ENCODE measurements at places on chromosomes 12 and 14.

GRCh38 chr14:98751110-98751509 is 520.9 kb downstream of the BCL11B start:
- no peak for DNase-seq

- no peak for DNase-seq
Measured at GRCh38 chr14:30988509-30988908, 36.9 kb upstream of the AP4S1 start.

DNA sequence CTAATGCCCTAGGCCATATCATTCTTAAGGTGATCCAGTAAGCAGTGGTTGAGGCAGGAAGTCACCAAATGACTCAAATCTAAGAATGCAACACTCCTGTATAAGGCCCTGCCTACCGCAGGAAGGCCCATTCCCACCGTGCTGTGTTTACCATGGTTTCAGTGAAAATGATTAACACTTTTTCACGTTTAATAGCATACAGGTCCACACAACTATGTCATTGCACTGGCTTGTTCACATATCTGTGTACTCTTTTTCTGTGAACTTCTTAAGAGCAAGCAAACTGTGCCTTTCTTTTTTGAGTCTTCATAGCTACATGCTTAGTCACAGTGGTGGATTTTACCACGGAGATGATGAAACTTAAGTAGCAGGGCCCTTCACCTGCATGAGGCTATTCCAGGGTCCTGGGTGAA is 214.9 kb downstream of the CNTN1 start:
- DNase-seq = no peak

DNA sequence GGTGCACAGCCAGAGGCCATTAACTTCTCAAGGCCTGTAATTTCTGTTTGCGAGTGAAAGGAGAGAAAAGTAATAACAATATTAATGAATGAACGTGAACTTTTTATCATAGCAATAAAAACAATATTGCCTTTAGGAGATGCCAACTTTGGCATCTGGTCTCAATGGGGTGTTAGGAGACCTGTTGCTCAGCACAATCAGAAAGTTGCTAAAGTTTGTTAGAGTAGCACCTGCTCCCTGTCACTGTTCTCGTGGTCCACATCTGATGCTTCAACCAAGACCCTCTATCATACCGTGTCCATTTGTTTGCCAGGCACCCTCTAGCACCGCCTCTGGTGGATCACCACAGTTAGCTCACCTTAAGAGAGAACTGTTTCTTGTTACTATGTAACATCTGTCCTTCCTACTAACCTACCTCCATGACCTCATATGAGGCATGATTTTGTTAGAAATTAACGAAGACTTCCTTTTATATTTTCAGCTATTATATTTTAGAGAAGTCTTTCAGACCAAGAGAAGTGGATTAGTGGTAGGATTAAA is 12.5 kb upstream of the CLEC4E start:
- DNase-seq = no peak

GRCh38 chr12:110280392-110280778 is 662 bp upstream of the ATP2A2 start:
- DNase-seq = peak; percentile 30

GRCh38 chr14:24612196-24612595 is 2.7 kb upstream of the GZMH start:
- no peak for DNase-seq

GRCh38 chr12:40946612-40947194 is 241.4 kb upstream of the PDZRN4 start:
- DNase-seq = no peak

- DNase-seq = no peak
Measured at GRCh38 chr14:80055226-80055625, 156.1 kb downstream of the DIO2 start.

GRCh38 chr14:93207468-93208308 is 632 bp downstream of the UBR7 start:
- no peak for DNase-seq

- DNase-seq = no peak
Measured at GRCh38 chr14:64971943-64972791, at the start of gene RAB15. Gene RAB15 (minus strand): TSS chr14:64972336. CDS start chr14:64972076, 260 bp downstream.

DNA sequence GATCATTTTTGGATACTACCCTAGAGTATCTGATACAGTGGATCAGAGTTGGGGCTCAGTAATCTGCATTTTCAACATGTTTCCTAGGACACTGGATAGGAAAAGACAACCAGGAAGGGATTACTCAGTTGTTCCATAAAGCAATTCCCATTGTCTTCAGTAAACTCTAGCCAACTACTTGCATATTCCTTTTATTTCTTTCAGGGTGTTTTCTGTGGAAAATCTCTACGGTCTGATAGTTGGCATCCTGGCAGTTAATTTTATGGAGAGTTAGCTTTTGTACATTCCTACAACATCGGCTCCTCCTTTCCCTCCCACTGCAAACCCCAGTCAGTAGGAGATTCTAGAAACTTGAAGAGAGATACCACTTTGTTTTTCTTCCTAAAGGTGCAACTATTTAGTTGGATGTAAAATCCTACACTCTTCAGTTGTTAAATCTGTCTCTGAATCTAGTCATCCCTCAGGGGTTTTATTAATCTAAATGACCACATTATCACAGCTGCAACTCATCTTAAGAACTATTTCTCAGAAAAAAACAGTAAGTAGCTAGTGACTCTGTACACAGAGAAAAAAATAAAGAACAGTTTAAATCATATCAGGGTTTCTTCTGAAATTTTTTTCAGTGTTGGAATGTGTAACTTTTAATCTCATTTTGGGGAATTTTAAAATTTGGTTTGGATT is 103.9 kb downstream of the PDE3A start:
- no peak for DNase-seq

- DNase-seq = no peak
Measured at GRCh38 chr12:102480406-102480805, at the start of gene IGF1. Gene IGF1 (minus strand): TSS chr12:102480563. CDS start chr12:102480381, 182 bp downstream.

DNA sequence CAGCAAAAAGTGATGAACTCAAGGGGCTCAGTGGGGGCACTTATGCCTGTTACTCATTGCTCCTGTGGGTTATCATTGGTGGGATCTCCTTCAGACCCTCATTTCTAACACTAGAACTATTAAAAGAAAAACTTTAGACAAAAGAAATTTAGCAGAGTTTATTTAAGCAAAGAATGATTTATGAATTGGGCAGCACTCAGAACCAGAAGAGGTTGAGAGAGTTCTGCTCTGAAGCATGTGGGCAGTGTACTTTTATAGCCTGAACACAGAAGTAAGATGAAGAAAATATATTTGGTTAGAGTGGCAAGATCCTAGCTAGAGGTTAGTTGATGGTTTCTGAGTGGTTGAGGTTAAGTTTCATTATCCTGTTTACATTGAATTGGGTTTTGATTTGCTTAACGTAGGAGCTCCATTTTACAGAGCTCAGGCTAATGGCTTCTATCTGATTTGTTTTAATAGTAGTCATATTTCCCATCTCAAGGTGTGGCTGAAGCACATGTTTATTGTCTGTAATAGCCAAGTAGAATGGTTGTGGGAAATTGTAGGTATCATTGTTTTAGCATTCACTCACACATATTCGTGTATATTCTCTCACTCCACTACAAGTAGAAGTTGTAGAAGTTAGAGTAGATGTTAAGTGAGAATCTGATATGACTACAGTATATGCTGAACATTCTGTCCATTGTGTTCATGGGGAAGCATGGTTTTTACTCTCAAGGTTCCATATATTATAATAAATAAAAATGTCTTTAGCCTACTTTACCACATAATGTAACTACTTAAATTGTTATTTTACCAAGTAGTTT is 27.6 kb downstream of the LEMD3 start:
- no peak for DNase-seq

GRCh38 chr12:54759751-54760150 is 94.6 kb upstream of the MUCL1 start:
- no peak for DNase-seq

GRCh38 chr14:98742001-98742400 is 530.0 kb downstream of the BCL11B start:
- no peak for DNase-seq

DNA sequence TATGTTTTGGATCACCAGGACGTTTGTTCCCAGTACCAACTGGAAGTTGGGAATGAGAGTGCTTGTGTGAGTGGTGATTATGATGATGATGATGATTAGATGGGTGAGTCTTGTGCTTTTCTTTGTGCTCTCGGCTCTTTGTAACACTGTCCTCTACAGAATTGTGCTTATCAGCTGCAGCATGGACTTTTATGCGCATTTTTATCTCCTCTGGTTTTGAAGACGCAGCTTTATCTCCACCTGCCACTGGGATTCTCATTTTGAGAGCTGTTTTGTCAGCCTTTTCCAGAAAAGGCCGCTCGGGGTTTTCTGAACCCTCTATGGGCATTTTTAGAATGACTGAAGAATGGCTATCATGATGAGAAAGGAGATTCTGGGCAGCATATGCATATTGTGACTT is 11.5 kb upstream of the KANSL2 start:
- no peak for DNase-seq

- DNase-seq = no peak
Measured at GRCh38 chr12:12519354-12519998, 43.2 kb downstream of the DUSP16 start.

GRCh38 chr12:31584782-31585181 is 6.2 kb downstream of the DENND5B start:
- no peak for DNase-seq

DNA sequence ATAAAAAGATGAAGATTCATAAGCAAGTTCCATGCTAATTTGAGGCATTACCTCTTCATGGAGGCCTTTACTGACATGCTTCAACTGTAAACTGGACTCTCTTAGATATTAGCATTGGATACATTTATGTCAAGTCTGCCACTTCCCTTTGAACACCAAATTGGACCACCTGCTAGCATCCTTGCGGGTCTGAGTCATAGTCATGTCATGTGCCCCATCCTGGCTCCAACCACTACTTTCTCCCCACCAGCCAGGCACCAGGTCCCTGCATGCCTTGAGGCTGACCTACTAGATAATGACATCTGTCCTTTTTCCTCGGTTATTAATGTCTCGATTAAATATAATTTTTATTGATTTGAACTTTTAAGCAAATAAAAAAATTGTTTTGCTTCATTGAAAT is 32.9 kb upstream of the EEA1 start:
- no peak for DNase-seq

DNA sequence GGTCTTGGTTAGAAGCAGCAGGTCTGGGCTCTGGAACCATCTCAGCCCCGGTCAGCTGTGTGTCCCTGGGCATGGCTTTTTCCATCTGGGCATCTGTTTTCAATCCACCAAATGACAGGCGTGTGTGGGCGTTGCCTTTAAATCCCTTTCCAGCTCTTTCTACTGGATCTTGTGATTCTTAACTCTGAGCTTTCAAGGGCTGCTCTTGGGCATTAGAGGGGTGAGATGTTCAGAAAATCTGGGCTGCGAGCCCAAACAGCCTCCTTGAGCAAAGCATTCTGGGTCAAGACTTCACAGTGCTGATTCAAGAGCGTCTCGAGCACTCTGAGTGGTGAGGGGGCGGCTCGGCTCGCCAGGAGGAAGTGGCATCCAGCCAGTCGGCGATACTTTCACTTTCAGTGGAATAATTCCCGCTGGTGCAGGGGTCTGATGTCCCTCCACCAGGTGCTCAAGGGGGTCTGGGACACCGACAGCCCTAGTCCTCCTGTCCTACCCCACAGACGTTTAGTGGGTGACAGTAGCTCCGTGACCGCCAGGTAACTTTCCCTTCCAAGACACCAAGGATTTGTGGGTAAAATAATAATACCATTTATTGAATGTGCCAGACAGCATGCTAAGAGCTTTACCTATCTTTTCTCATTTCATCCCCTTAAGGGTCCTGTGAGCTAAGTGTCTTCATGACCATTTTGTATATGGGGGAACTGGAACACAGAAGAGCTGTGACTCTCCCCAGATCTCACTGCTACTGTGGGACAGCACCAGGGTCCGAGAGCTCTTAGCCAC is 114.0 kb downstream of the PLXNC1 start:
- peak; percentile 57 for DNase-seq

DNA sequence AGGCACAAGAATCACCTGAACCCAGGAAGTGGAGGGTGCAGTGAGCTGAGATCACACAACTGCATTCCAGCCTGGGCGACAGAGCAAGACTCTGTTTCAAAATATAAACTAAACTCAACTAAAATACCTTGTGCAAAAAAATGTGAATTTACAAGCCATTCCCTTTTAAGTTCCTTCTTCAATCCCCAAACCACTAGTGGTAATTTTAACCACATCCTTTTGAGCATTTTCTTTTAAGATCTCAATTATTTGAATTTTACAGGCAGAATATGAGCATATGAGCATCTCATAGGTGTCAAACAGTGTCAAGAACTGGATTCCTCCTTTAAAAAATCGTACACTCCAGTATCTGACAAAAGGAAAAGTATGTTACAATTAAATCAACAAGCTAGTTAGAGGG is 57.0 kb upstream of the NPFF start:
- DNase-seq = no peak

- DNase-seq = peak; percentile 33
Measured at GRCh38 chr12:1592444-1593173, 1.8 kb downstream of the FBXL14 start.

DNA sequence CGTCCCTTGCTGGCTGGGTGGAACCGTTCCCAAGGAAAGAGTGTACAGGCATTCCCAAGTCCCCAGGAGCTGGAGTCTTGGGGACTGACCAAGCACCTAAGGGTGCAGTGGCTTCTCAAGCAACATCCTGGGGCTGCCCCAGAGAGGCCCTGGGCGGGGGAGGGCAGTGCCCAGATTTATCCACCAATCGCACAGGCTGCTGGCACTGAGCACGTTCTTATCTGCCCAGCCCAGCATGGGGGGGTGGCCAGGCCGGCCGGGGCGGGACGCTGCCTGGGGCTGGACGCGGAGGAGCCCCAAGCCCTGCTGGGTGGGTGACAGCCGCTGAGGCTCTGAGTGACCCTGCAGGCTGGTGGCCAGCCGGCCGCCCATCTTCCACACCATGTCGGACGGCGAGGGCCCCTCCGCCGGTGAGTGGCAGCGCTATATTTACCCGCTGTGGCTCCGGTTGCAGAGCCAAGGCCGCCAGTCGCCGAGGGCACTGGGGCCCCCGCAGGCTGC is 53.4 kb downstream of the CYP46A1 start:
- no peak for DNase-seq

DNA sequence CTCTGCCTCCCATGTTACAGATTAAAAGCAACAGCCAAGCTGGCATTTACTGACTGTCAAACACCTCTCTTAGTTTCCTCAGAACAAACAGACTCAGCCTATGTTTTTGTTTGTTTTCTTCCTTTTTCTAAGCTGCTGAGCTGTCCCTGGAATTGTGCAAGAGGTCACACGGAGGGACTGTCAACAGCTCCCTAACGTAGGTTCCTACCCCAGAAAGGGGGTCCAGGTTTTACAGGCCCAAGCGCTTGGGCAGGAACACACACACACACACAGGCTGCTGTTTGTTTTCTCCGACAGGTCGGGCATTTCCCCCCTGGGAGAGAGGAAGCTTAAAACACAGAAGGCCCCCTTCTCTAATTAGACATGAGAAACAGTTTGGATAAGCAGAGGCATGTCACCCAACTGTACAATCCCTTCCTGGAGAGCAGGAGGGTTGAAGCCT is 739.6 kb upstream of the TBX3 start:
- no peak for DNase-seq
